ENCODE measurements at places on chromosomes 4 and X.

GRCh38 chr4:37802068-37802666 is 24.3 kb upstream of the PGM2 start:
- no peak for DNase-seq

GRCh38 chr4:107897823-107898222 is 33.5 kb upstream of the CYP2U1 start:
- DNase-seq, result no peak

DNA sequence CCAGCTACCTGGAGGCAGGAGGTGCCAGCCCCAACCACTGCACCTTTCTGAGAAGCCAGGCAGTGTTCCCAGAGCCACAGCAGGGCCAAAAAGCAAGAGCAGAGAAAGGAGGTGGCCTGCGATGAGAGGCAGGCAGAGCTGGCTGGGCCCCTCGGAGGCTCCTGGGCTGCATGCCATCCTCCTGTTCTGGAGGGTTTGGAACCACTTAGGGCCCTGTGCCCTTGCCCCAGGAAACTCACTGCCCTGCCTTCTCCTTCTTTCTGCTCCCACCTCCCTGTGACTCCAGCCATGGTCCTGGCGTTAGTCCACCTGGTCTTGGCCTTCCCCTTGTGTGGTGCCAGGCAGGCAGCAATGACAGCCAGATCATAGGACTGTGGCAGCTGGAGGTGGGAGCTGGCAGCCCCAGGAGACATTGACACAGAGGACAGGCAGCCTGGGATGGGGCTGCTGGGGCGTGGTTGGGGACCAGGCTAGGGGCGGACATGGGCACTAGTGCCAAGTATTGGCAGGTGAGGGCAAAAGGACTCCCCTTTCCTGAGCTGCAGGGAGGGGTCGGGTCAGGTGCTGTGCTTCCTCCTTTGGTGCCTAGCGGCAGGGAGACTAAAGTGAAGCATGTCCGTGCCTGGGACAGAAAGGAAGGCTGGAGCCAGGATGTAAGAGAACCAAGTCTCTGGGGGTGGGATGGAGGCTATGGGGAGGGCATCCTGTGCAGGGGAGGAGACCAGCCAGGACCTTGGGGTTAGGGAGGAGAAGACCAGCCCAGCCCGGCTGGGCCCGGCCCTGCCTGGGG is 1.4 kb downstream of the APLN start:
- DNase-seq, result no peak

DNA sequence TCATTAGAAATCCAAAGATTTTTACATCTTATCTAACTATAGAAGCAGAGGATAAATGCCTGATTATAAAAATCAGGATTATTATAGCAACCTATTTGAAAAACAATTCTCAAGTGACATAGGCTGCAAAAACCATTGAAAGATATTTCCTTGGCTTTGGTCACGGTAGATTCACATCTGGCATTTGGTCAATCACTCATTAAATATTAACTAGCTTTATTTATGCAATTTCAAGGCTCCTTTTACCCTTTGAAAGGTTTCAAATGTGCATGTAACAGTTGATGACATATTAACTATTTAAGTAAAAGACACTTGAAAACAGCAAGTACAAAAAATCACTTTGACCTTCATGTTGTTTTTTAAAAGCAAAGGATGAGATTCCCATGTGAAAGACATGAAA is 98.1 kb downstream of the MMRN1 start:
- no peak for DNase-seq

DNA sequence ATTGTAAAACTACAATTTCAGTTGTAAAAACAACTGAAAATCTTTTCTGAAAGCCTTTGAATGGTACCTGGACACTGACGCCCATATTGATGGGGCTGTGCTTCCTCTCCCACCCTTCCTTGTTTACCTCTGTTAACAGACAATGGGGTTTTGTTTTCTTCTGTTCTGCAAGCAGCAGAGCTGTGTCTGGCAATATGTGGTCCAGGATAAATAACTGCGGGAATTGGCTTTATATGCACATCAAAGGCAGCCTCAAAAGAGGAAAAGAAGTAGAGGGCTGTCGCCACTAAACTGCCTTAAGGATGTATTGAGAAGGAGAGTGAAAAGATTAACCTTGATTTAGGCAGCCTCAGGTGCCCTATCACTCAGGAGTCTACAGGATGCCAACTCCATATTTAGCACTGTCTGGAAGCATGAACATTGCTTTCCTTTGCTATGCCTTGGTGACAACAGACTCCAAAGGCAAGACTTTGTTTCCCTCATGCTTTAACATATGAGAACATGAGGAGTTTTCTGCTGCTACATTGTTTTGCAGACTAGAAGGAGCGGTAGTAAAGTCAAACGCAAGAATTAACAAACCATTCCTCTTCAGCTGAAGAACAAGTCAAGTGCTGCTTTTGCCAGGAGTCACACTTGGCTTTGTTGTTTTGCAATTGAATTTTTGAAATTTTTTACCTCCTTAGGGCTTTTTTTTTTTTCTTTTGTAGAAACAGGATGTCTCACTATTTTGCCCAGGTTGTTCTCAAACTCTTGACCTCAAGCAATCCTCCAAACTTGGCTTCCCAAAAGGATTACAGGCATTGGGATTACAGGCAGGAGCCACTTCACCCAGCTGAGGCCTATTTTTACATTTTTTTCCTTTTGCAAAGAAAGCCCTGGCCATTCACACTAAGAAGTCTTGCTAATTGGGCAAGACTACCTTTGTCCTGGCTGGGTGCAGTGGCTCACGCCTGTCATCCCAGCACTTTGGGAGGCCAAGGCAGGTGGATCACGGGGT is 3.0 kb downstream of the IL21 start:
- DNase-seq, result no peak

- DNase-seq, result no peak
These were observed 23.1 kb upstream of the TLR7 start for GRCh38 chrX:12843668-12844279.

DNA sequence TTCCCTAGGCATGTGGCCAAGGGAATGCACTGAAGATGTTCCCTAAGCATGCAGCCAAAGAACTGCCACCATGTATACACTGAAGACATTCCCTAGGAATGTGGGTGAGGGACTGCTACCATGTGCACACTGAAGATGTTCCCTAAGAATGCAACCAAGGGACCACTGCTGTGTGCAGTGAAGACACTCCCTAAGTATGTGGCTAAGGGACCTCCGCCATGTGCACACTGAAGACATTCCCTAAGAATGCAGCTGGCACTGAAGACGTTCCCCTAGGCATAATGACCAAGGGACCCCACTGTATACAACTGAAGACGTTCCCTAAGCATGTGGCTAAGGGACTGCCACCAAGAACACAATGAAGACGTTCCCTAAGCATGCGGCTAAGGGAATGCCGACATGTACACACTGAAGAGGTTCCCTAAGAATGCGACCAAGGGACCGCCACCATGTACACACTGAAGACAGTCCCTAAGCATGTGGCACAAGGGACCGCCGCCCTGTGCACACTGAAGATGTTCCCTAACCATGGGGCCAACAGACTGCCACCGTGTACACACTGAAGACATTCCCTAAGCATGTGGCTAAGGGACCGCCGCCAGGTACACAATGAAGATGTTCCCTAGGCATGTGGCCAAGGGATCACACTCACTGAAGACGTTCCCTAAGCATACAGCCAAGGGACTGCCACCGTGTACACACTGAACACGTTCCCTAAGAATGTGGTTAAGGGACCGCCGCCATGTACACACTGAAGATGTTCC is 25.6 kb downstream of the DHRSX start:
- DNase-seq, result no peak

- DNase-seq, result peak; percentile 25
These were observed 7.9 kb downstream of the BDH2 start for GRCh38 chr4:103091601-103092223.

DNA sequence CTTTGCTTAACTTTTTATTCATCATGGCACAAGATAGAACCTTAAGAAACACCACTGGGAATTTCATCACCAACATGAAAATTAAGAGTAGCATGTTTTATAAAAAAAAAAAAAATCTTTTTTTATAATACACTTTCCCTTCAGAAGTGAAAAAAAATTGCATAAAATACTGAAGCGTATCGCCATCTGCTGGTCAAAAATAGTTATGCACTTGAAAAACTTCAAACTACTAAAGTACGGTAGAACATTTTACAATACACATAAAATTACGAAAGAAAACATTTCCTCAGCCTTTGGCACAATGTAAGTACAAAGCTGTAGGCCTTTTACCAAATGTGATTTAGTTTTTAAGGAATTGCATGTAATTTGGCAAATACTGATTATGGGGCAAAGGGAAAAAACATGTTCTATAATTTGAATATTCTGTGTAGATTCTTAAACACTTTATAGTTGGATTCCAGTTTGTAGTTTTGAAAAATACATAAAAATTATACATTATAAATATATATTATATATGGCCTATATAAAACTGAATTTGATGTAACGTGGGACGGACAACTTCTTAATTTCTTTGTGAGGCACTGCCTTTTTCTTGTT is 26.5 kb downstream of the HCCS start:
- DNase-seq, result no peak

DNA sequence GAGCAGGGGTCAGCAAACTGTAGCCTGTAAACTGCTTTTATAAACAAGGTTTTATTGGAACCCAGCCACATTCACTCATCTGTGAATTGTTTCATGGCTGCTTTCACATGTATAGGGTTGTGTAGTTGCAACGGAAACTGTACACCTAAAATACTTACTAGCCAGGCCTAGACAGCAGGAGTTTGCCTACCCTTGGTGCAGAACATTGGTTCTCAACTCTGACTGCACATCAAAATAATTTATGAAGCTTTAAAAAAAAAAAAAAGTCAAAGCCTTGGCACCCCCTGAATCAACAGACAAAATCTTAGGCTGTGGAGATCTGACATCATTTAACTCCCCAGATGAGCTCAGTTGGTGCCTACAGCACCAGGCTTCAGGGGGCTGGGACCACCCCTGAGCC is 27.8 kb downstream of the ADGRA3 start:
- DNase-seq, result no peak

DNA sequence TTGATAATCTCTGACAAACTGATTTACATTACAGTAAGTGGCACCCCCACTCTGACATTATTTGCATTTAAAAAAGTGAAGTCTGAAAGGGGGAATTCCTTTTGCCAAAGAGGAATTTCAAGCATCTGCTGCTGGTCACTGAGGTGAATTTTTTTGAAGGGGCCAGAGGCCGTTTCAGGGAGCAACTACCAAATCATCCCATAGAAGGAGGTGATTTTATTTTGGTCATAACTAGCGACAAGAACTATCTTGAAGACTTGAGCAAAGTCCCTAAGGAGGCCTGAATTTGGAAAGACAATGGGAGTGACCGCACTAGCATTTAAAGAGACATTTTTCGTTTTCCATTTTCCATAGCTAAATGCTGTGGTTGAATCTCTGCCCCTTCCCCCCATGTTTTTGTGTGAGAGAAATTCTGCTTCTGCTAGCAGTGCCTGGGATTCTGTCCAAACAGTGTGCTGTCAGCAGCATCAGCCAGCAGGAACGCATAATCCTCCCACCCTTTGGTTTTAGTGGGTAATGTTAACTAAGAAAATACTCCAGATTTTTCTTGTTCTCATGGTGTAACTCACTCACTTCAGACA is 110.1 kb upstream of the MED14 start:
- DNase-seq, result no peak

- no peak for DNase-seq
These were observed 25.5 kb upstream of the FUNDC1 start for GRCh38 chrX:44568196-44568595.

DNA sequence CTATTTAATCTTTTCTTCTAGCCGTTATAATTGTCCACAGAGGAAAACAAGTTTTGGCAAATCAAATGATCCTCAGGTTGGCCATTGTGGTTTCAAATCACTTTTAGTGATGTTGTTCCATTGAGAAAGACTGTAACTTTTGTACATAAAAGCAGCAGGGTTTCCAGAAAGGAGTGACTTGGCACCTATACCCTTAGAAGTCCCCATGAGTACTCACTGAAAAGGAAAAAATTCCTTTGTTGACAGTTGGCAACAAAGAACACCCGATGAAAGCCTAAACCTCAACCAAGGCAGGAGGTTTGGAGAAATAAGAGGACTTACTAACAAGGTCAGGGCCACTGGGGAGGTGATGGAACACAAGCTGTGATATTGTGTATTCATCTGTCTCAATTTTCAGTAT is 474.4 kb downstream of the RAPGEF2 start:
- DNase-seq, result no peak

- DNase-seq, result no peak
These were observed 24.3 kb downstream of the GRSF1 start for GRCh38 chr4:70815370-70815769.

- DNase-seq, result no peak
These were observed 42.8 kb downstream of the ELOVL6 start for GRCh38 chr4:110155654-110156053.

- DNase-seq, result no peak
These were observed 758 bp upstream of the NR3C2 start for GRCh38 chr4:148442832-148443511.

- no peak for DNase-seq
These were observed 133.5 kb downstream of the FAM47B start for GRCh38 chrX:35076061-35076460.

- DNase-seq, result no peak
These were observed 193.1 kb upstream of the GATB start for GRCh38 chr4:151953795-151954372.

GRCh38 chr4:120415896-120416295 is 349.2 kb upstream of the MAD2L1 start:
- no peak for DNase-seq

GRCh38 chr4:109462297-109462696 is 28.7 kb downstream of the SEC24B start:
- no peak for DNase-seq

DNA sequence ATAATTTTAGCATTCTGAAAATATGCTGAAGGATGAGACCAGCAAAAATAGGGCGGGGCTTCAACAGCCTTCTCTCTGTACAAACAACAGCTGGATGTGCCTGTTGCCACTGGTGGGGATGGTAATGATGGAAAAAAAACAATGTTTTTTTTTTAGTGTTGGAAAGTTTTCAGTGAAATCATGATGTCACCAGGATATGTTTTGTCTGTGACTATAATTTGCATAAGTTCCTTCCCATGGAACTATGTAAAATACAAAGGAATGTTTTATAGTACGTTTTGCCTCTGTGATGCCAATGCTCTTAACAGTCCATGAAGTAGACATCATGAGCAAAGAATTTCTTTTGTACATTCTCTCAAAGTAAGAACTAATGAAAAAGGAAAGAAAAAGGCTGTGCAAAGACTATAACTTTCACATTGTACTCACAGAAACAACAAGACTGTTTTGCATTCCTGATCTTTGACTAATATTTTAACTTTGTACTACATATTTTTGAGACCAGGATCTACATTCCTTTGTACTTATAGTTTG is 589.7 kb downstream of the SPRY1 start:
- no peak for DNase-seq

GRCh38 chrX:66163849-66164411 is at the start of gene HEPH:
Gene HEPH, plus strand, starts transcription at chrX:66164247. Its CDS starts 6,324 bp downstream, at chrX:66170571.
- no peak for DNase-seq

DNA sequence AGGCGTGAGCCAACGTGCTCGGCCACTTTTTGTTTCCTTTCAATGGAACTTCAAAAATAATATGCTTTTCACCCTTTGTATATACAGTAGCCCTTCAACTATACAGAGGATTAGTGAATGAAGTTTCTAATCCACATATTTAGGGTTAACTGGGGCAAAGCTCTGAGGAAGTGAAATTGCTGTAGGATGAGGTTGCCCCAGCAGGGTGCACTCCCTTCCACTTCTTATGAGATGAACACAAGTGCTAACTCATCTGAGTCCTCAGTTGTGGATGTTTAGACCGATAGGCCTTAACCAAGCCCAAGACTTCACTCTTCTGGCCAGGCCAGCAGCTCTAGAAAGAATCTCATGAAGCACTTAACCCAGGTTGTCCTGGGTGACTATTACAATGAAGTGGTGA is 29.1 kb upstream of the CT55 start:
- no peak for DNase-seq
